ENCODE measurements at places on chromosomes 7 and 10.

GRCh38 chr10:14625765-14626525 is 148.8 kb downstream of the FAM107B start:
- no peak for DNase-seq

DNA sequence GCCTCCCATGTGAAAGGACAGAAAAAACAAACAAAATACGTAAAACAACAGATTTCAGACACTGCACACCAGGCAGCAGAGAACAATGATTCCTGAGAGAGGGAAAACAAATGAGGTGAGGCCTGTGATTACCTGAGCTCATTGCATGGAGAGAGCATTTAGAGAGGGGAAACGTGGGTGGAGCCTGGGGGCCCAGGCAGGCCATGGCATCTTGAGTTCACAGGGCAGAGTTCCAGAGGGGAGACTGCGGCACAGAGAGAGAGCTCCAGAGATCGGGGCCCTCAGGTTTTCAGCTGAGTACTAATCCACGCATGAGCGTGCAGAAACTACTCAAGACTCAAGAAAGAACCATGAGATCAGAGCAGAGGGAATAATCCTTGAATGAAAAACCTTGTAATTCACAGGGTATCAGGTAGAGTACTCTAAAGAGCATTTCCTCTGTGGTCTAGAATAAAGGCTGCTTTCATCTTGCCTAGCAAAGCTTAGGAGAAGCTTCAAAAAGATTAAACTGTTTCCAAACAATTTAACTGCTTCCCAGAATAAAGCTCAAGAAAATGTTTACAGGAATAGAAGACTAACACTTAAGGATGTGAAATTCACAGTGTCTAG is 46.6 kb upstream of the ARHGAP12 start:
- no peak for DNase-seq

- no peak for DNase-seq
Observed at GRCh38 chr10:44807451-44807850, 103.7 kb upstream of the TMEM72 start.

- no peak for DNase-seq
Observed at GRCh38 chr7:45151131-45151684, 6.4 kb upstream of the RAMP3 start.

DNA sequence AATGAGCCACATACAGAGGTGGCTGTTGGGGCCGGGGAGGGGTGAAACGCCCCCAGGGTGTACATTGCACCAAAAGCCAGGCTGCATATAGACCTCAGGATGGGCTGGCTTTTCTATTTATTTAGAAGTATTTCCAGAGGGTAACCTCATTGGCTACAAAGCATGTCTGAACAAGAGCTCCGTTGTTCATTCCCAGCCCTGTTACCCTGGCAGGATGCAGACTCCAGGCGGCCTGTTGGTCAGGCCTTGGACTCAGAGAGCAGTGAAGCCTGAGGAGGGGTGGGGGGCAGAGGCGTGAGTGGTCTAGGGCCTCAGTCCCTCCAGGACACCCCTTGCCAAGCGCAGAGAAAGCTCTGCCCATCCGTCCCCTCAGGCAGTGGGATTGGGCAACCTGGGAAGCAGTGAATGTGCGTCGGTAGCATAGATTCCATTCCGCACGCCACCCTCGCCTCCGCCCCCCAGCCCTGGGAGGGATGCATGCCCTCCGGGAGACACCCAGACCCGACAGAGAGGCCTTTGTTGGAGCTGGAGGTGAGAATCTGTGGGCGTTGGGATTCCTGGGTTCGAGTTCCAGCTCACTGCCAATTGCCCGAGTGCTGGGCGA is 41.9 kb downstream of the TCF7L2 start:
- no peak for DNase-seq

DNA sequence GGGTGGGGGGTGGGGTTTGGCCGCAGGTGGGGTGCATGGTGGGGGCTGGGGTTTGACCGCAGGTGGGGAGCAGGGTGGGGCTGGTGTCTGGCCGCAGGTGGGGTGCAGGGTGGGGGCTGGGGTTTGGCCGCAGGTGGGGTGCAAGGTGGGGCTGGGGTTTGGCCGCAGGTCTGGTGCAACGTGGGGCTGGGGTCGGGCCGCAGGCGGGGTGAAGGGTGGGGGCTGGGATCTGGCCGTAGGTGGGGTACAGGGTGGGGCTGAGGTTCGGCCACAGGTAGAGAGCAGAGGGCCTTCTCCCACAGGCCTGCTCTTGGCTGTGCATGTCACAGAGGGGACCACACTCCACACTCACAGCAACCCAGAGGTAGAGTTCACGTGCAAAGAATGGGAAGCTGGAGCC is 586.6 kb downstream of the PTPRN2 start:
- no peak for DNase-seq

GRCh38 chr10:117486606-117487005 is 55.9 kb upstream of the EMX2 start:
- DNase-seq, result no peak

DNA sequence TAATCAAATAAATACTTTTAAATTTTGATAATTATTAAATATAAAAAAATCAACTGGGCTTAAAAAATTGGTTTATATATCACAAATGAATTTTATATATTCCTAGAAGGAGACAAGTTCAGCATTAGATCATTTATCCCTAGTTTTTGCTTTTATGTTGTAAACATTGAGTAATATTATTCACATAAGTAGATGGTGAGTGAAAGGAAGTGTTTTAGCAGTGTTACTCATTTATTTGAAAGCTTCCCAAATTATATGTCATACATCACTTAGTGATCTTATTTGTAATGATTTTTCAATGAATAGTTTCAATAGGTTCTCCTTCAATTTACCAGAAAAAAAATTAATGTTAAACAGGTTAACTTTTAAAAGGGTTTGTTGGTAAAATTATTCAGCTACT is 15.8 kb downstream of the KLLN start:
- no peak for DNase-seq

DNA sequence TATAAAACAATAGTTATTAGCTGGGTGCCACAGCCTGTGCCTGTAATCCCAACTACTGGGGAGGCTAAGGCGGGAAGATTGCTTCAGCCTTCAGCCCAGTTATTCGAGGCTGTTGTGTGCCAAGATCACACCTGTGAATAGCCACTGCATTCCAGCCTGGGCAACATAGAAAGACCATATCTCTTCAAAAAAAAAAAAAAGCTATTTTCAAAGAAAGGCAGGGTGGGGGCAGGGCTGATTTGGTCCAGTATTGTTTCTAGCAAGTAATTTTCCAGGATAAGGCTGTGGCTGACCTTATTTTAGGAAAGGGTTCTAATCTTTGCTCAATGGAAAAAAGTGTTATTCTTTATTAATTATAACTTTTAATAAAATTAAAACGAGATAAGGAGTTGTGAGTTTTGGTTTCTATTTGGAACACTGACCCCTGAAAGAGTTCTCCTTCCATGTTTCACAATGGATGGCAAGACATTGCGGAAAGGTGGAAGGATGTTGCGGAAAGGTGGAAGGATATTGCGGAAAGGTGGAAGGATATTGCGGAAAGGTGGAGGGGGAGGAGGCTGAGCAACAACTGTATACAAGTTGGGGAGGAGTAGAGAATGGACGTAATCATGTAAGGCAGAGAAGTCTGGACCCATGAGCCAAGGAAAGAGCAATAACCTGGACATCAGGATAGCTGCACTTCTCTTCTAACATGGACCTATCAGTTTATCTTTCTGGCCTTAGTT is 1.5 kb upstream of the C1GALT1 start:
- no peak for DNase-seq

- DNase-seq, result peak; percentile 60
Observed at GRCh38 chr7:39952374-39952773, 2.3 kb downstream of the CDK13 start.

DNA sequence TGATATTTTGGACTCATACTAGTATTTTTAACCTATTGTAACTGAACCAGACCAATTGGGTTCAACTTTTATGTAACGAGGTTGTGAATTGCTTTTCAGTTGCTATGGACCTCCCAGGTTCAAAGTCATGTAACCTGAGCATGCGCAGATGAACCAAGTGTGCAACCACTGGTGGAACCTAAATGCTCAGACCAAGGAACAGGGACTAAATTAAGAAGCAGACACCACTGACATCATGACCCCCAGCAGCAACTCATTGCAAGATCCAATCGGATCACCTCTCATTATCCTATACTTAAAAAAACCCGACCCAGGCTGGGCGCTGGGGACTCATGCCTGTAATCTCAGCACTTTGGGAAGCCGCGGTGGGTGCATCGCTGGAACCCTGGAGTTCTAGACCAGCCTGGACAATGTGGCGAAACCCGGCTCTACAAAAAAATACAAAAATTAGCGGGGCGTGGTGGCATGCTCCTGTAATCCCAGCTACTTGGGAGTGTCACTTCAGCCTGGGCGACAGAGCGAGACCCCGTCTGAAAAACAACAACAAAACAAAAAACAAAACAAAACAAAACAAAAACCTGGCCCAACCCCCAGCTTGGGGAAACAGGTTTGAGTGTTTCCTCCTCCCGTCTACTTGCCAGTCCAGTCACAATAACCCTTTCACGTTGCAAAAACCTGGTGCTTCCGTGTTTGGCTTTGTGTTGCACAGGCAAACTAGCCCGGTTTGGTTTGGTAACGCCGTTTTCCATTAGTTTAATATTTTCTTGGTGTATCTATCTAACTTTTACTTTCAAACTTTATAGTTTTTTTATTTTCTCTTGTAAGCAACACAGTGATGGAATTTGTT is 11.3 kb upstream of the ZNF518A start:
- no peak for DNase-seq

- DNase-seq, result peak; percentile 33
Observed at GRCh38 chr7:94509264-94509886, at the start of gene CASD1. CASD1 (plus strand) TSS chr7:94509809; CDS start chr7:94510085, 276 bp downstream.

- peak; percentile 93 for DNase-seq
Observed at GRCh38 chr10:60661637-60662036, 116.6 kb upstream of the CDK1 start.

DNA sequence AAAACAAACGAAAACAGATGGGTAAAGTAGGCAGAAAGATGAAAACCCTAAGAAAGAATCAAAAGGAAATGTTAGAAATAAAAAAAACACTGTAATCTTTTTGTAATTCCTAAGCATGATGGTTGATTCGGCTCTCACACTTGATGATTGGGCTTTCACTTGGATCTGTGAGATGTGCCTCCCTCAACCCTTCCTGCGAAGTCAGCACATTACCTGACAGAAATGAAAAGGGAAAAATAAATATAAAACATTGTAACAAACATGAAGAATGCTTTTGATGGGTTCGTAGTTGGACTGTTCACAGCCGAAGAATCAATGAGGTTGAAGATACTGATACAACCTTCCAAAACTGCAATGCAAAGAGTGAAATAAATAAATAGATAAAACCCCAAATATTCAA is 99.8 kb downstream of the AKR1D1 start:
- DNase-seq, result no peak

DNA sequence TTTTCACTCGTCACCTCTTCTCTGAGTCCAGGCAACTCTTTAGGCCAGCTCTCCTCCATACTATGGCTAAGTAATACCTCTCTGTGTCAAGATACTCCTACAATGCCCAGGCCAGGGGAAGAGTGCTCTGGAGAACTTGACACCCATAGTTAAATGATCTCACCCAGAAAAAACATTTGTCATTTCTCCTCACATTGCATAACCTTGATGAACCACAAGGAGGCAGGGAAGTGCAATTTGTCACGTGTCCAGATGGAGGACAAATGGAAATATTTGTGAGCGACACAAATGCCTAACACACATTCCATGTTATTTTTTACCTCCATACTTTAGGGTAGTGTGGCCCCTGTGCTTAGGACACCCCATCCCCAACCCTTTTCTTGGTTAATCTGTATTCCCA is 78.3 kb downstream of the HTR7 start:
- peak; percentile 11 for DNase-seq

DNA sequence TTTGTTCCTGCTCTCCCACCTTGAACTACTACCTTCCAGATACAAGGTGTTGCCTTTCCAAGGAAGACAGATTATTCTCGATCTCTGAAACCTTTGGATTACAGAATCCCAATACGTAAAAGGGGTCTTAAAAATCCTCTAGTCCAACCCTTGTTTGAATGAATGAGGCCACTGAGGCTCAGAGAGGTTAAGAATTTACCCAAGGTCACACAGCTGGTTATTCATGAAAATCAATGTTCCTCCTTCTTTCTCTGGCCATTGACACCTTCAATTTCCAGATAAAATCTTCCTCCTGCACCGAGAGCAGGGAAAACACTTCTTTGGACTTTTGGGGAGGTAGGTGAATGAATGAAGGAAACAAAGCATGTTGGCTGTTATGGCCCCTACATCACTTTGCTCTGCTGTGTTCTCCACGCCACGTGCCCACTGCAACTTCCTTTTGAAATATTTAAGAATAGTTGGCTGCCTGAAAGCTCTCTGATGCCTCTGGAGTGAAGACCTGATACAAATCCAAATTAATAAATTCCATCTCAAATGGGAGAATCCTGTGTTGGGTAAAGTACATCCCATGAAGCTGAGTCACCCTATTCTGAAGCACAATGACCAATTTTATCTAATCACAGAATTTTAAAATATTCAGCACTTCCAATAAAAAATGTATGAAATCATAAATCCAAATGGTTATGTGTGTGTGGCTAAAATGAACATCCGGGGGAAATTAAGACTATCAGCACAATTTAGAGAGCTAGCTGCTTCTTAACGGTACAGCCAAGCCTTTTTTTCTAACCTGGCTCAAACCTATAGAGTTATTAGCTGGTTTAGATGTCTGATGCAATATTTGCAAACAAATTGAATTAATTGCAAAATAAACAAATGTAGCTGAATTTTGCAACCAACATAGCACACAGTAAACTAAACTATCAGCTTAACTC is 7.3 kb downstream of the SVIL start:
- DNase-seq, result peak; percentile 70

- DNase-seq, result no peak
Observed at GRCh38 chr10:128567551-128567950, 441.3 kb upstream of the MKI67 start.

- peak; percentile 84 for DNase-seq
Observed at GRCh38 chr7:39735903-39736302, 112.5 kb downstream of the RALA start.

GRCh38 chr10:81843042-81843441 is 32.0 kb upstream of the NRG3 start:
- no peak for DNase-seq

- DNase-seq, result no peak
Observed at GRCh38 chr10:100183481-100183880, 2.3 kb downstream of the ERLIN1 start.

DNA sequence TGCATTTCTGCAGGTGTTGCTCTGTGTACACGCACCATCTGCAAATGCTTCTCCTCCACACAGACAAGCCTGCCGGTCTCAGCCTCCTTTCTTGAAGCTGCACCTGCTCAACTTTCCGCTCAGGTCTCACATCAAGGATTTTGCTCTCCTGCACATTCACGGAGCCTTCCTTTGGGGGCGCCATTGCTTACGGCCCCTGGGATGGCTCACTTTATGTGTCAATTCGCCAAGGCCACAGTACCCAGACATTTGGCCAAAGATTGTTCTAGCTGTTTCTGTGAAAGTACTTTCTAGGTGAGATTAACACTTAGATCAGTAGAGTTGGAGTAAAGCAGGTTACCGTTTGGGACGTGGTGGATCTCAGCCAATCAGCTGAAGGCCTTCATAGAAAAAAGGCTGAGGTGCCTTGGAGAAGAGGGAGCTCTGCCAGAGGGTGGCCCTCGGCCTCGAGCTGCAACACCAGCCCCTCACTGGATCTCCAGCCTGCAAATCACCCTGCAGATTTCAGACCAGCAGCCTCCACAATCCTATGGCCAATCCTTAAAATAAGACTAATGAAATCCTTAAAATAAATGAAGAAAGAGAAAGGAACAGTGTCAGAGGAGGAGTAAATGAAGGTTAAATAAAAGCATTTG is 39.9 kb upstream of the PPP2R2D start:
- DNase-seq, result no peak

GRCh38 chr10:117734731-117735405 is 192.3 kb downstream of the EMX2 start:
- no peak for DNase-seq

GRCh38 chr10:124722798-124723783 is 21.1 kb downstream of the FAM53B start:
- DNase-seq, result no peak
